Stimulated activated CD4-positive, alpha-beta T cell treated with anti-CD3 and anti-CD28 coated beads, TNF-alpha, amount 100 ng/mL, for 1 hour (primary cell): ENCODE measurements at places on chromosomes 7 and 10.

- no peak for DNase-seq
Measured at GRCh38 chr10:67669978-67670377, 26.0 kb downstream of the CTNNA3 start.

DNA sequence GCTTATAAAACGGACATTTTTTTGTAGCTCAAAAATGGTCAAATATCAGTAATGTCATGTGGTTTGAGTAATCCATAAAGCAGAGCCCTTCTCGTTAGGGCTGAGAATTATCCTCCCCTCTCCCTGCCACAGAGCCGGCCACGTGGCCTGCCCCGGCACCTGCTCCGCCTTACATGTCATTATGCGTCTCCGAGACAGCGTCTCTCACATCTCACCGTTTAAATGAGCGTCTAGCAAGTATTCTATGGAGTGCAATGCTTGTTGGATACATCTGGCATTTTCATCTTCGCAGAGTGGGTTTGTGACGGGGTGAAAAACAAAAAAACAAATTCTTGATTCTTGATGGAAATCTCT is 86.1 kb downstream of the CUX1 start:
- DNase-seq = no peak

- DNase-seq = no peak
Measured at GRCh38 chr7:84447636-84448293, 253.2 kb upstream of the SEMA3A start.

DNA sequence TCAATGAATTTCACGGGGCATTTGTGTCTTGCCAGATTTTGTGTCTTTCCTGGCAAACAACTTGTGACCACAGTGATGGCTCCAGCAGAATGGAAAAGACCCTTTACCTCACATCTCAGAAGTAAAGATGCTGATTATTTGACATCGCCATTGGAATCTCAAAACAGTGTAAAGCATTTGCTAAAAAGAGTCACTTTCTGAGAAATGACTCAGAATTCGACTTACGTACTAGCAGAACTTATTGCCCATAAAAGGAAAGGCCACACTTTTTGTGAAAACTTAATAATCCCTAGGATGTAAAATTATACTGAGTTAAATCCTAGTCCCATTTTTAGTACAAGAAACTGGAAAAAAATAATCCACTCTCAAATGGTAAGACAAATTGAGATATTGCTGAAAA is 35.9 kb upstream of the PRKCQ start:
- DNase-seq = no peak

- no peak for DNase-seq
Measured at GRCh38 chr7:14507617-14508016, 394.9 kb downstream of the DGKB start.

DNA sequence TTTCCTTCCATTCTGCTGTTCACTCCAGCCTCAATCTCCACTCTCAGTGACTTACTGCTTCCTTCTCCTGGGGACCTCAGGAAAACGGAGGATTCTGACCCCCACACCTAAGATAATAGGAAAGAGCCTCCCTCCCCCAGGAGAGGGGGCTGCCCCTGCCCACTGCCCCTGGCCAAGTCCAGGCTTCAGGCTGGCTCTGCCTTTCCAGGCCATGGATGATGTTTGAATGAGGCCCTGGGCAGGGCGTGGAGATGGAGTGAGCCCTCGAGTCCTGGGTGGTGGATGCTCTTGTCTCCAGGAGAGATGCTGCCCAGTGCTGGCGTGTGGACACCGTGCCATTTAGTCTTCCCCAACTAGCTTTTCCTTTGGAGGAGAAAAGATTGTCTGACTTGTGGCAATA is 106.9 kb downstream of the INSYN2A start:
- no peak for DNase-seq

DNA sequence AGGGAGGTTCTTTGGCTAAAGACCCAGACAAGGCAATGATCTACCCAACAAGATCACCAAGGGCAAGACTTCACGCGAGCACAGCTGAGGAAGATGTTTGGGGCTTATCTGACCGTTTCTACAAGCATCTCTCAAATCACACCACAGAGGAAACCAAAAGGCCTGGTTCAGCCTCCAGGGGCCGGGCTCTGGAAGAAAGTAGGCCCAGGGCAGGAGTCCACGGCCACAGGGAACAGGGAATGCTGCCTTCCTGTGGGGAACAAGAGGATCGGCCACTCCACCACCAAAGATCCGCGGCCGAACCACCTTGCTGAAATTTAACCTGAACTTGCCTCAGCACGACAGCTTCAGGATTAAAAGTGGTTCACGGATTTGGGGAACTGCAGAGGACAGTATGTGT is 332.5 kb downstream of the PTPRN2 start:
- DNase-seq = no peak

- DNase-seq = no peak
Measured at GRCh38 chr10:89665302-89665701, 20.3 kb upstream of the PANK1 start.

- no peak for DNase-seq
Measured at GRCh38 chr7:102985176-102985783, 72.5 kb downstream of the LRRC17 start.

- no peak for DNase-seq
Measured at GRCh38 chr10:87635498-87636312, 24.0 kb upstream of the PAPSS2 start.

DNA sequence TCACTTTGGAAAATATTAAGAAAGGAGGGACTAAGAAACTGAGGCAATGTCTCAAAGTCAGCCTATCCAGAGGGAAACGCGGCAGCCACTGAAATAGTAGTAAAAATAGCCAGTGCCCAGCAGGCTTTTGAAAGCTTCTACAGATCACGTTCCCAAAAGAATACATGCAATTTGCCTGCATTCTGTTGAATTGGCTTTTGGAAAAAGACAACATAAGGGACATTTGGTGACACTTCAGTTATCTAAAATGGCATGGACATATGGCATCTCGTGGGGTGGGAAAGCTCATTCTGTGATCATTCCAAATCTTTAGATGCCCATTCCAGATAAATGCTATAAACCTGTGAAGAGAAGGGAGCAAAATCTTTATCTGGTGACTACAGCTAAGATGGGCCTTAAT is 82.8 kb upstream of the PDE1C start:
- no peak for DNase-seq

DNA sequence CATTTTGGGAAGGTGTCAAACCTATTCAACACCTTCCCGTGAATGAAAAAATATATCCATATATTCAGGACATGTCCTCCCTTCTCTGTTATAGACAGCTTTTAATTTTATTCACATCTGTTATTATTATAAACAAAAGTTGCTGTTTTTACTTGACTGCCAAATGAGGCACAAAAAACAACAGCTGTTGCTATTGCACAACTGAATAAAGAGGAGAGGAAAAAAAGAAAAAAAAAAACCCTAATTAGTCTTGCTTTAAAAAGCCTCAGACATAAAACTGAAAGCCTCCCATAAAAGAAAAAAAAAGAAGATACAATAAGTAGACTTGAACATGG is 153.4 kb downstream of the BMPER start:
- DNase-seq = no peak

- DNase-seq = no peak
Measured at GRCh38 chr10:4049348-4049747, 264.3 kb upstream of the KLF6 start.
